ENCODE measurements at places on chromosomes 11 and 22. TPM values are rescaled to one million over a fixed set of nuclear protein-coding genes. Genes with fewer than 3 reads are reported as not detected.
A peak's percentile ranks its signal among the peaks of the same experiment; 100 is the strongest.

GRCh38 chr22:26245001-26245400 lies 75.7 kb downstream of the SEZ6L start:
- DNase-seq = no peak

- DNase-seq = peak; percentile 97
Measured at GRCh38 chr11:118338637-118339061, 3.9 kb downstream of the CD3D start.

DNA sequence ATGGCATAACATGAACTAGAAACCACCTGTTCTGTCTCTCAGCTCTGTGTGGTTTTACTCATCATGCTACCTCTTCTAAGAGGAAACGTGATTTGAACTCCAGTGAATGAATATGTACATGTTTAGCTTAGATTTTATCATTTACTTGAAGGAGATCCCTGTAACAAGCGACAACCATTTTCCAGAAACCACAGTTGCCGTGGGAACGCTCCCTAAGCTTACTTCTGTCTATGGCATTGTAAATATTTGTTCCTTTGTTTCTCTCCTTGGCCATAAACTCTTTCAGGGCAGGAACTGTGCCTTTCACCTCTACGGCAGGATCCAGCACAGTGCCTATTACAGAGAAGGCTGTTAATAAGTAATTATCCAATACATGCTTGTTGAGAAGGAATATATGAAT lies 17.1 kb upstream of the TPH1 start:
- no peak for DNase-seq

- no peak for DNase-seq
Measured at GRCh38 chr11:111408789-111409727, 30.0 kb upstream of the POU2AF1 start.

NXPE2 gene
- total RNA-seq = not detected

All from activated CD8-positive, alpha-beta T cell treated with anti-CD3 and anti-CD28 coated beads, Interleukin-2, amount 10 ng/mL, durations not matched to agents 7 days and 5 days (primary cell).